Globus pallidus (tissue), 1 donor: ENCODE measurements at places on chromosomes 5 and 9.

- no peak for DNase-seq
Observed at GRCh38 chr9:131847665-131848354, 107.9 kb upstream of the RAPGEF1 start.

DNA sequence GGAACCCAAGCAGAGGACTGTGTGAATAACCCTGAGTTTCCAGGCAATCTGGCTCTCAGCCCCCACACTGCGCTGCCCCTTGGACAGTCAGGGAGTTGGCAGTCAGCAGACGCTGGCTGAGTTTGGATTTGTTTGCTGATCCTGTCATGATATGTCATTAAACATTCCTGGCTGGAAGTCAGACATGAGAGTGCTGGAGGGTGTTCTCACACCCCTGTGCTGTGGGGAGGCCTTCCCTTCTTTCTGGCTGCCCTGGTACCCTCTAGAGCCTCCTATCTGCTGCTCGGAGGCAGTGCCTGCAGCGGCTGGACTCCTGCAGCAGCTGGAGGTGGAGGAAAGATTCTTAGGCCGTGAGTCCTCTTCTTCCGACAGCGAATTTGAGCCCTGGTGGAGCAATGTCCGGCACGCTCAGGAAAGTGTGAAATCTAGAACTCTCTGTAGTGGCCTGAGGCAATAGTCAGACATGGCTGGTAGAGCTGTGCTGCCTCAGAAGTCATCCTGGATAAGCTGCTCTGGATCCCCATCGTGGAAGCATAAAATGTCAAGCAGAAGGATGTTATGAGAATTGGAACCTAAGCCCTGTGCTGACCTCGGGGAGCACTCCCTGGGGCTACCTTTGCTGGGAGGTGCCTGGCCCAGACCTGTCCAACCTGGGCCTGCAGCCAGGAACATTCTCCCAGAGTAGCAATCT is 72.0 kb downstream of the PDE8B start:
- DNase-seq, result no peak

- no peak for DNase-seq
Observed at GRCh38 chr5:144017119-144017518, 153.3 kb downstream of the YIPF5 start.

DNA sequence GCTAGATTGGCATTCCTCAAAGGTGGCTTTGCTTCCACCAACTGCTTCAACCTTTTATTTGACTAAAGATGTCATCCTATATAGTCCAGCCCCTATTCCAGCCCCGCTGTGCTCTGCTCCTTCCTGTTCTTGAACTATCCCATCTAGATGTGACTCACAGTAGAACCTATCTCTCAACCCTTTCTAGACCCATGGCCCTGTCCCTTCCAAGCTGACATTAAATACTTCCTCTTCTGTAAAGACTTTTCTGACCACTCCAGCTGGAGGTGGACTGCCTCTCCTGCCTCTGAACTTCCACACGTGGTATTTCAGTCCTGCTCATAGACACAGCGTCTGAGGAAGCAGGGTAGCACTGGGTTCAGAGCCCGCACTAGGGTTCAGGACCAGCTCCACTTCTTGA is 32.4 kb downstream of the OSTF1 start:
- no peak for DNase-seq

DNA sequence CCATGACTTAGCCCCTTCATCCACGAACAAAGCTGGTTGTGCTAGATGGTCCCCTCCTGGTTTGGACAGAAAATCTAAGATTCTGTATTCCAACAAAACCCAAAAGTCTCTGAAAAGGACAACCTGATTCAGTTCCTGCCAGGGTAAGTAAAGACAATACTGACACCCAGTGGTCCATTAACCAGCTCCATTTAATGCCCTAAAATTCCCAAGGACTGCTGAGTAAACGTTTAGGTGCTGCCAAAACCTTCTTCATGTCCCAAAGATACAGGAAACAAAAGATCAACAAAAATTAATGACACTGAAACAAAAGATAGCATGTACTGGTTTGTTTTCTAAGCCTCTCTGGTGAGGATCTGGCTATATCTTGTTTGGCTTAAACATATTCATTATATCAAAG is 25.3 kb upstream of the PPP1R2B start:
- DNase-seq, result peak; percentile 57

GRCh38 chr5:135376961-135377624 is 21.9 kb downstream of the MACROH2A1 start:
- no peak for DNase-seq

- no peak for DNase-seq
Observed at GRCh38 chr9:4116071-4116581, 183.7 kb downstream of the GLIS3 start.

DNA sequence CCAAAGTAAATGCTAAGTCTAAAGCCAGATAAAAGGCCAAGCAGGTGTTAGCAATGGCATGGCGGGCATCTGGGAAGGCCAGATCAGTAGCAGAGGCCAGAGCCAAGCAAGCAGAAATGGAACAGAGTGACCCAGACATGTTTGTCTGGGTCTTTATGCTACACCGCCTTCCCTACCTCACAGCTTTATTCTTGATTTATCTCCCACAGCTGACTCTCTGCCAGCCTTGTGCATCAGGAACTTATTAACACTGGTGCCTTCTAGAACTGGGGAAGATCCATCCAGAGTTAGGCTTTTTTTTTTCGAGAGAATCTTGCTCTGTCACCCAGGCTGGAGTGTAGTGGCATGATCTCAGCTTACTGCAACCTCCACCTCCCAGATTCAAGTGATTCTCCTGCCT is 112.5 kb upstream of the SLC44A1 start:
- DNase-seq, result no peak

DNA sequence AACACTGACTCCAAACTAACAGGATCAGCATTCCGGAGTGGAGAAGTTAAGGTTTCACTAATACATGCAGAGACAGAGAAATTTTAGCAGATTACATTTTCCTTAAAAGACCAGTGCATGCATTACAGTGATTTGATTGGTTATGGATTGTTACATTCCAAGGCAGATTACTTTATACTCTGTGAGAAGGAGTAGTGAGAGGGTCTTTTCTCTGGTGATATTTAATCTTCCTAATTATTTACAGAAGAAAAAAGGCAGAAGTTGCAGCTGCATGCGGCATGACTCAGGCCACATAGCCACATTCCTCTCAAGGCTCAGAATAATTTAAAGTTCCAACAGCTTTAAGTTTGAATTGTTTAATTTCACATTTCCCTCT is 53.0 kb upstream of the PDZD2 start:
- DNase-seq, result no peak

DNA sequence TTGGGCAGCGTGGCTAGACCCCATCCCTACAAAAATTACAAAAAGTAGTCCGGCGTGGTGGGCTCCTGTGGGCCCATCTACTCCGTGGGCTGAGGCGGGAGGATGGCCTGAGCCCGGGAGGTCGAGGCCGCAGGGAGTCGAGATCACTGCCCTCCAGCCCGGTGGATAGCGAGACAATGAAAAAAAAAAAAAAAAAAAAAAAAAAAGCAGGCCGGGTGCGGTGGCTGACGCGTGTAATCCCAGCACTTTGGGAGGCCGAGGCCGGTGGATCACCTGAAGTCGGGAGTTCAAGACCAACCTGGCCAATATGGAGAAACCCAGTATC is 110.5 kb upstream of the LPCAT1 start:
- no peak for DNase-seq

- DNase-seq, result no peak
Observed at GRCh38 chr9:131395157-131396098, 1.5 kb downstream of the PRRC2B start.

GRCh38 chr5:33807771-33808170 is 84.0 kb downstream of the ADAMTS12 start:
- DNase-seq, result no peak

- DNase-seq, result no peak
Observed at GRCh38 chr5:344668-345067, 23.2 kb downstream of the AHRR start.

DNA sequence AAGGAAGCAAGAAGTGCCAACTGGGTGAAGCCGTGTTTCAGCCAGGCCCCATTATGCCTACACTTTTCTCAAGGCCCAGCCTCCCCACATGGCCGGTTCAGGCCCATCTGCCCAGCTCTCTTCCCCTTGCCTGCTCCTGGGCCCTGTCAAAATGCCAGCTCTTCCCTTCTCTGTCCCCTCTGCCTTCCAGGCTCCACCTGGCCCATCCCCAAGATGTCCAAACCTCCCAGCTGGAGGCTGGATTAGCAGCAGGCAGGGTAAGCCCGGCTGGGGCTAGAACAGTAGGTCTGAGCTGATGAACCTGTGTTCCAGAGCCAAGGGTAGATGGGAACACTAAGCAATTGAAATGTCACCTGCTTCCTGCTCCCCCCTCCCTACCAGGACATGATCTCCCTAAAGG is 64.1 kb upstream of the HSPA9 start:
- DNase-seq, result no peak

GRCh38 chr9:74095925-74096324 is 401.2 kb upstream of the RORB start:
- no peak for DNase-seq

DNA sequence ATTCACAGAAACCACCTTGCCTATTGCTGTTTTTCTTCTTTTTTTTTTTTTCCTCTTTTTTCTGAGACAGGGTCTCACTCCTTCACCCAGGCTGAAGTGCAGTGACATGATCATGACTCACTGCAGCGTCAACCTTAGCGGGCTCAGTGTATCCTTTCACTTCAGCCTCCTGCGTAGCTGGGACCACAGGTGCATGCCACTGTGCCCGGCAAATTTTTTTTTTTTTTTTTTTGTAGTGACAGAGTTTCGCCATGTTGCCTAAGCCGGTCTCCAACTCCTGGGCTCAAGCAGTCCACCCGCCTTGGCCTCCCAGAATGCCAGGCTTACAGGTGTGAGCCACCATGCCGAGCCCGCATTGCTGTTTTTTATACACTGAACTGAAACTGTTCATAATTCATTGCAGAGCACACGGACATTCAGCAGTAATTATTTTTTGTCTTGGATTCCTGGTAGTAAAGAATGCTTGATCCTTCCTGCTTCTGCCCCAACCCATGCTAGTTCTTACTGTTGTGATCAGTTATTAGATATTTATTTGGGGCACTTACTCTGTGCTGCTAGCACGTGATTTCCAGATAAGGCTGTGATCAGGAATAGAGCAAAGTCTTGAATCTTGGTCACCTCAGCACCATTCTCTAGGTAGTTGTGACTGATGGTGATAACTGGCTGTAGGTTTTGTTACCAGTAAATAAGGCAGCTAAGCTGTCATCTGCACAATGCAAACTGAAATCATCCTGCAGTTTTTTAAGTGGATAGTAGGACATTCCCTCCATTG is 14.0 kb downstream of the MAP3K1 start:
- DNase-seq, result no peak

GRCh38 chr5:133467826-133468463 is 144.4 kb downstream of the FSTL4 start:
- no peak for DNase-seq

DNA sequence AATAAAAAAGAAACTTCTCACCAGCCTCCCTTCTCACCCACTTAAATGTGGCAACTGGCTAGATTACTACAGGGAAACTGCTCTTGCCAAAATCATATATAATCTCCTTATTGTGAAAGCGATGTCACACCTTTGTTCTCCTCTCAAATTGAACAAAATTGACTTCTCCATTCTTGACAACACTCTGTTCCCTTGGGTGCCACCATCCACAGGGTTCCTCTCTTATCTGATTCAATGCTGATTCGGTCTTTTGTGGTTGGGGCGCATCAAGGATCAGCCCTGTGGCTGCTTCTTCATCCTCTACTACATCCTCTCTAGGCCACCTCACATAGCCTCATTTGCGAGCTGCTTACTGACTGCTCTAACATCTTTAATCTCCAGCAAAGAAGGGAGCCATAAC is 86.1 kb downstream of the EDIL3 start:
- DNase-seq, result no peak

- no peak for DNase-seq
Observed at GRCh38 chr9:81620002-81620390, 69.4 kb downstream of the TLE1 start.

GRCh38 chr5:50564558-50564957 is 101.9 kb upstream of the PARP8 start:
- no peak for DNase-seq

DNA sequence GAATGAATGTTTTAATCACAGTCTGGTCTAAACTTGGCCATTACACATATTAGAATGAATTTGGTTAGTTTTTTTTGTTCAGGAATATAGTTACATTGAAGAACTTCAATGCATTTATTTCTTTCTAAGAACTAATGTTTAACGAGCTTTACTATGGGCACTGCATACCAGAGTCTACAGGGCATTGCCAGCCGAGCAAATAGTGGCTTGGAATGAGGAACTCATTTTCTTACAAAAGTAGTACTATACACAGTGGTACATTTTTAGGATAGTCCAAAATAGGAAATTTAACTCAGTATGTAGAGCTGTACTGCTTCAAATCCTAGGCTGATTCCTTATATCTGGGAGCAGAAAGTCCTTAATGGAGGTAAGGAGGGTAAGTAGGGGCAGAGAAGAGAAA is 155.4 kb downstream of the CARTPT start:
- no peak for DNase-seq

- DNase-seq, result no peak
Observed at GRCh38 chr9:23784962-23785361, 41.1 kb downstream of the ELAVL2 start.

- no peak for DNase-seq
Observed at GRCh38 chr5:66222455-66222854, 78.4 kb downstream of the SREK1 start.

GRCh38 chr9:6894135-6894534 is 136.4 kb downstream of the KDM4C start:
- DNase-seq, result no peak

GRCh38 chr9:114604989-114605388 is 6.1 kb upstream of the TMEM268 start:
- no peak for DNase-seq

- no peak for DNase-seq
Observed at GRCh38 chr5:168601972-168602371, 22.8 kb upstream of the PANK3 start.

DNA sequence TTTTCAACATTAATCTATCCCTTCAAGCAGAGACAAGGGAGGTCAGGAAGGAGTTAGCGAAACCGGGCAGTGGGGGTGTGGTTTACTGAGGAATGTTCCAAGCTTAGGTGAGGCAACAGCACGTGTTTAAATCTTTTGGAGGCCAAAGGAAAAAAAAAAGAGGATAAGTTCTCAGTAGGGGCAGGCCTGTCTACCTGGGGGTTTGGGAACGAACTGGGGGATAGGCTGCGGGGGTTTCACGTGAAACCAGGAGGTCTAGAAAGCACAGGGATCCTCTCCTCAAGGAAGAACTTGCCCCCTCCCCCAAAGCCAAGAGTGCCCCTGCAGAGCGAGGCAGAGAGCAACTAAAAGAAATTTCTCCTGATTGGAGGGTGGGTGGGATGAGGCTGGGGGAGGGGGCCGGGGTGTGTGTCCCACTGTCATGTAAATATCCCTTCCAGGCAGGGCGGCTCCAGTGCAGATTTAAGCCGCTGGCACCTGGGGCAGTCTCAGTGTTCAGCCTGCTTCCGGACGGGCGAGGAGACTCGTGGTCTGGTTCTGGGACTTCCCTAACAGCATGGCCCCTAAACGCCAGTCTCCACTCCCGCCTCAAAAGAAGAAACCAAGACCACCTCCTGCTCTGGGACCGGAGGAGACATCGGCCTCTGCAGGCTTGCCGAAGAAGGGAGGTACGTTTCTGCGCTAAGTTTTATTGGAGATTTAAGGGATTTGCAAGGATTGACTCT is 5.5 kb upstream of the SET start:
- no peak for DNase-seq

GRCh38 chr9:26292943-26293342 is 599.7 kb downstream of the CAAP1 start:
- DNase-seq, result no peak

- no peak for DNase-seq
Observed at GRCh38 chr9:85577353-85577952, 164.3 kb downstream of the AGTPBP1 start.

- DNase-seq, result peak; percentile 65
Observed at GRCh38 chr5:157511651-157512644, 51.9 kb downstream of the NIPAL4 start.

GRCh38 chr9:134833294-134833880 is 47.2 kb upstream of the FCN2 start:
- no peak for DNase-seq

GRCh38 chr5:142106061-142106460 is 2.5 kb upstream of the NDFIP1 start:
- no peak for DNase-seq
